Articular chondrocyte of knee joint (primary cell): ENCODE measurements at places on chromosomes 11 and 22. TPM values are rescaled to one million over a fixed set of nuclear protein-coding genes. Genes with fewer than 3 reads are reported as not detected.

RNF121 gene
- total RNA-seq = 23.2 and 25.1 TPM in 2 replicates

PRR33 gene
- total RNA-seq = under 0.01 TPM in 1 of 2 replicates, not detected in the other

SYT13 gene
- 0.13 and 0.32 TPM in 2 replicates for total RNA-seq

SRRD gene
- total RNA-seq = 17.4 and 20.1 TPM in 2 replicates

KRTAP5-8 gene
- 0.22 and 0.26 TPM in 2 replicates for total RNA-seq

EMID1 gene
- total RNA-seq = 0.76 and 0.78 TPM in 2 replicates

GTSE1 gene
- 8.4 and 8.6 TPM in 2 replicates for total RNA-seq

CHADL gene
- total RNA-seq = 0.78 and 1.5 TPM in 2 replicates

GGT5 gene
- 9.7 and 13.7 TPM in 2 replicates for total RNA-seq

ABCC8 gene
- 0.26 and 0.54 TPM in 2 replicates for total RNA-seq

GRIA4 gene
- total RNA-seq = not detected in 2 replicates

MS4A7 gene
- not detected in 2 replicates for total RNA-seq

MN1 gene
- 13.9 and 14.7 TPM in 2 replicates for total RNA-seq

LDHAL6A gene
- not detected in 2 replicates for total RNA-seq

PARVG gene
- total RNA-seq = 0.11 TPM in 1 of 2 replicates, not detected in the other

MUC5B gene
- total RNA-seq = not detected in 2 replicates

CST6 gene
- 3.0 and 7.6 TPM in 2 replicates for total RNA-seq

SCUBE2 gene
- 2.1 and 4.8 TPM in 2 replicates for total RNA-seq

TXN2 gene
- total RNA-seq = 34.6 and 36.6 TPM in 2 replicates
